ENCODE measurements at places on chromosomes 1 and 21.

- no peak for DNase-seq
Measured at GRCh38 chr1:81111818-81112217, 688.9 kb upstream of the ADGRL2 start.

- no peak for DNase-seq
Measured at GRCh38 chr1:5590717-5591116, 401.5 kb downstream of the NPHP4 start.

DNA sequence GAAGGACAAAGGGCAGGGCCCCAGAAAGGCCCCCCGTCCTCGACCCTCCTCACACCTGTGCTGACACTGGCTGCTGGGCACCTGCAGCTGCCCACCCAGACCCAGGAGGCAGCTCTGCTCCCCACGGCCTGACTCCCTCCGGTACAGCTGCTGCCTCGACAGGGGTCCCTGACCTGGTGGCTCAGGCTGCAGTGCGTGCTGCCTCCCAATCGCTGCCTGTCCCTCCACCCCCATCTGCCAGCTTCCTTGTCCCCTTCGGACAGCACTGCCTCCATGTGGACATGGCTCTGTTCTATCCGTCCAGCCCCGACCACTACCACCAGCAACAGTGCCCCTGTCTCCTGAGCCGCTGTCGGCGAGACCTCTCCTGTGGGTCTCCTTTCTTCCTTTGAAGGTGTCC, 4.1 kb downstream of the NOC2L start:
- no peak for DNase-seq

DNA sequence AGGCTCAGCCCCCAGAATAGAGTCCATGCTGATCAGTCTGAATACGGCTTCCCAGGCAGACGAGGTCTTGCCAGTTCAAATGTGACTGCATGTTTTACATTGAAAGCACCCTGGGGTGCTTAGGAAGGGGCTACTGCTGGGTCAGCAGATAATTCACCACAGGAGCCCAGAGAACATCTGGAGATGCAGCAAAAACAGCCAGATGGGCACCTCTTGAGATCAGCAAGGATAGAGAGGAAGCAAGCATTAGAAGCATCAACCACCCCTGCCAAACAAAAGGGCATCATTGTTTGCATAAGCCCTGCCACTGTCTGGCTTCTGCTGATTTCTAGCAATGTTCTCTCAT, 403.1 kb downstream of the RRAGC start:
- DNase-seq, result no peak

GRCh38 chr1:10870493-10871096, 74.1 kb upstream of the CASZ1 start:
- no peak for DNase-seq

DNA sequence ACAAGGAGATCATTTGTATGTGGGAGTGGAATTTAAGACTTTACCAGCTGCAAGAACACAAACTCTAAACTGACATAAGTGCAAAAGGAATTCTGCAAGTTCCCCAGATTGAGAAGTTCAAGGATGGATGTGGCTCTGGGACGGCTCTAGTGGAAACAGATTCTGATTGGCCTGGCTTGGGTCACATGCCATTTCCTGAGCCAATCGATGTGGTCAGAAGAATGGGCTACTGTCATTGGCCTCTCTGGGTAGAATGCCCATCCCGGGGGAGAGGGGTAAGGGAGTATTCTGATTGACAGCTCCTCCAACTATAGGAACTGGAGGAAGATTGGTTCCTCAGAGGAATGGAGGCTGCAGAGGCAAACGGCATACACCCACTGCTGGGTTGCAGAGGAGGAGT, 6.0 kb upstream of the IFNLR1 start:
- DNase-seq, result no peak

DNA sequence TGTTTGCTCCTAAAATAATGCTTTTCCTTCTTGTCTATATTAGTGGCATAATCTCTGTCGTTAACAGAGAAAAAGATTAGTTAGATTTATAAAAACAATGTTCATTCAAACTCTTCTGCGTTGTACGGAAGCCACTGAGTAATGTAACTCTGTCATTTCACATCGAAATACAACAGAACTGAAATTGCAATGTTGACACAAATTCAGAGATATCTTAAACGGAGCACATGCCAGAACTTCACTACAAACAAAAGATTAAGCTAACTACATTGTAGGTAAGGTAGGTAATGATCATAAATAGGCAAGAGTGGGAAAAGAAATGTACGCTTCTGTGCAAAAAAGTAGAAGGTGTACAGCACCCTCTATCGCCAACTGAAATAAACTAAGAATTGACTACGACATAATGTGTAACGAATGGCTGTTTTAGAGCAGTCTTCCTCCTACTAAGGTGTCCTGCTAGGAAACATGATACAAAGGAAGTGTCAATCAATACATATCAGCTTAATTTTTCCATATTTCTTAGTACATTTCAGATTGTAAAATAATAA, 56.6 kb downstream of the PCNX2 start:
- DNase-seq, result no peak

- DNase-seq, result no peak
Measured at GRCh38 chr1:110798691-110799256, 74.2 kb upstream of the CD53 start.

DNA sequence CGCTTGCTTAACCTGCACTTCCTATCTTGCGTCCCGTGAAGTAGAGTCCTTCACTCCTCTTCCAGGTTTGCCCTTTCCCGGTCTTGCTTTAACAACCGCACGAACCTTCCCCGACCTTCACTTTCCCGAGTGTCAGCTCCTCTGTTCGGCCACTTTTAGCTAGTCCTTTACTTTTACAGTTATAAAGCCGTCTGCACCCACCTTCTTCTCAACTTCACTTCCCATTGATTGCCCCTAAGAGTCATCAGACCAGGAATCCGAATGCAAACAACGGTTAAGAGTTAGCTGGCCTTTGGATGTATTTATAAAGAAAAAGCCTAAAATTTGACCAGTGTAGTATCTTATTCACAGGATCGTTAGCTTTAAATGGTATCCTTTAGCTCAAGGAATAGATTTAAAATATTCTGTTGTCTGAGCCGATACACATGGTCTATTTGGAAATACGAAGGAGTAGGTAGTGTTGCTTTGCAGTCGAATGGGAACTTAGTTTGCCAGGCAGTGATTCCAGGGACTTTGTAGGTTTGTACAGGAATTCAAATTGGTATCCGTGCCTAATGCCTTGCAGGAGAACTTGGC, 1.4 kb downstream of the PPP2R5A start:
- DNase-seq, result no peak

DNA sequence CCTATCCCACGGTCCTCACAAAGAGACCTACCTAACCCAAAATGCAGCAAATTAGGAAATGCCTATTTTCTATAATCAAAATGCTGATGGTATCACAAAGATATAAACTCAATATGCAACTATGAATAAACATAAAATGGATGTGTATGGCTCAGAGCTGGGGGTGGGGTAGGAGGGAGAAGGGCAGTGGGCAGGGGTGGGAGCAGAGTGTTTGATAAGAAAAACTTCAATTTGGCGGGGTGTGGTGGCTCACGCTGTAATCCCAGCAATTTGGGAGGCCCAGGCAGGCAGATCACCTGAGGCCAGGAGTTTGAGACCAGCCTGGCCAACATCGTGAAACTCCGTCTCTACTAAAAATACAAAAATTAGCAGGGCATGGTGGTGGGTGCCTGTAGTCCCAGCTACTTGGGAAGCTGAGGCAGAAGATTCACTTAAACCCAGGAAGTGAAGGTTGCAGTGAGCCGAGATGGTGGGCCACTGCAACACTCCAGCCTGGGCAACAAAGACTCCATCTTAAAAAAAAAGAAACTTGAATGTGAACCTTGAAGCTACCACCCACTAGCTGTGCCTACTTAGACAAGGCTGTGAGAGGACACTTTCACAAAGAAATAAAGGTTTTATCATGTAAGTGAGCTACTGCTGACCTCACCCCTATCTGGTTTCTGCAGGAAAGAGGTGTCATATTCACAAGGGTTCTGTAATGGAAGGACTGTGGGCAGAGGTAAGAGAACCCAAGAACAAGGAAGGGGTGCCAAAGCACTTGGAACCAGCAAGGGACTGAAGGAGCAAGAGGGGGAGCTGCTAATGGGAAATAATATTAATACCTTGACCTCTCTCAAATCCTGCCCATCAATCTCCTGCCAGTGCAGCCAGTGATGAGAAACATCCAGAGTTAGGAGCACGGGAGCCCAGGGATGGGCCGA, 53.0 kb downstream of the HLCS start:
- no peak for DNase-seq

Measured in NCI-H146 (cell line).